ENCODE measurements at places on chromosomes 12 and 14.

GRCh38 chr12:50822082-50822481, 20.6 kb upstream of the TMPRSS12 start:
- DNase-seq: no peak

DNA sequence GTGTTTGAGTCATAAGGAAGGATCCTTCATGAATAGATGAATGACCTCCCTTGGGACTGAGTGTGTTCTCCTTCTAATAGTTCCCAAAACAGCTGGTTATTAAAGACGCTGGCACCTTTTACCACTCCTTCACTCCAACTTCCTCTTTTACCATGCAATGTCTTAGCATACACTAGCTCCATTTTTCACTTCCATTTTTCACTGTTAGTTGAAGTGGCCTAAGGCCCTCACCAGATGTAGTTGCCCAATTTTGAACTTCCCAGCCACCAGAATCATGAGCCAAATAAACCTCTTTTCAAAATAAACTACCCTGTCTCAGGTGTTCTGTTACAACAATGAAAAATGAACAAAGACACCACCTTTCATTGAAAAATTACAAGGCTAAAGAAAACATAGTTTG, 64.7 kb downstream of the GPR65 start:
- no peak for DNase-seq

GRCh38 chr12:118307069-118307954, 65.4 kb downstream of the TAOK3 start:
- DNase-seq: no peak

- no peak for DNase-seq
Observed at GRCh38 chr12:58463051-58463450, 457.3 kb downstream of the LRIG3 start.

DNA sequence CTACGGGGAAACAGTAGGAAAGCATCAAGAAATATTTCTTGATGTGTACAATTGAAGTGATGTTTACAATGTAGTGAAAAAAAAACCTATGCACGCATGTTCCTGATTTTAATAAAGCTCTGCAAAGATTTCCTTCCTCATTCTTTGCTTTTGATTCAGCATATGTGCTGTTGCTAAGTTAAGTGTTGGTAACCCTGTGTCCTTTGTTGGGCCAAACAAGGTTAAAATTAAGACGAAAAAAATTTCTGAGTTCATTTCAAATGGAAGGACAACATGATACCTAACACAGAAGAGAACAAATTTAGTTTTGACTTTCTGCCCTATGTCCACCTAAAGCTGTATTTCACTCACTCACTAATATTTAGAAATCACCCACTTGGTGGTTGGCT, 62.8 kb downstream of the PPP2R5C start:
- no peak for DNase-seq

DNA sequence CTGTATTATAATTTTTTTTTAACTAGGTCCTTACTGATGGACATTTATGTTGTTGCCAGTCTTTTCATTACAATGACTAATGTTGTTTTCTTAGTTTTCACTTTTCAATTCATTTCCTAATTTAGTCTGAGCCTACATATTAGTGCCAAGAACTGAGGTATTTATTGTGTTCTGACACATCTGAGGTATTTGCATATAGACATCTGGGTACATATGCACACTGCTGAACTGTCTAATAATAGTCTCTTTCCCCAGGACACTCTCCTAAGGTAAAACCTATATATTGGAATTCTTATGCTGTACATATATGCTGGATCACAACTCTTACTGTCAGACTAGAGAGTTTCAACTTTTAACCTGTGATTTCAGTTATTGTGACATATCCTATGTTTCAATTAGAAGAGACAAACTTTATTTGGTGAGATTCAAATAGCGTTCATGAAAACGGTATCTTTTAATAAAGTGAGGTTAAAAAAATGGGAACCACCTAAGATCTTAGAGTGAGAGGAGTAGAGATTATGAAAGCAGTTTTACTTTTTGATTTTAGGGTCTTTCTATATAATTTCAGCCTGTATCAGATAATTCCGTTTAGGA, 263.2 kb downstream of the RAD51B start:
- DNase-seq: no peak

DNA sequence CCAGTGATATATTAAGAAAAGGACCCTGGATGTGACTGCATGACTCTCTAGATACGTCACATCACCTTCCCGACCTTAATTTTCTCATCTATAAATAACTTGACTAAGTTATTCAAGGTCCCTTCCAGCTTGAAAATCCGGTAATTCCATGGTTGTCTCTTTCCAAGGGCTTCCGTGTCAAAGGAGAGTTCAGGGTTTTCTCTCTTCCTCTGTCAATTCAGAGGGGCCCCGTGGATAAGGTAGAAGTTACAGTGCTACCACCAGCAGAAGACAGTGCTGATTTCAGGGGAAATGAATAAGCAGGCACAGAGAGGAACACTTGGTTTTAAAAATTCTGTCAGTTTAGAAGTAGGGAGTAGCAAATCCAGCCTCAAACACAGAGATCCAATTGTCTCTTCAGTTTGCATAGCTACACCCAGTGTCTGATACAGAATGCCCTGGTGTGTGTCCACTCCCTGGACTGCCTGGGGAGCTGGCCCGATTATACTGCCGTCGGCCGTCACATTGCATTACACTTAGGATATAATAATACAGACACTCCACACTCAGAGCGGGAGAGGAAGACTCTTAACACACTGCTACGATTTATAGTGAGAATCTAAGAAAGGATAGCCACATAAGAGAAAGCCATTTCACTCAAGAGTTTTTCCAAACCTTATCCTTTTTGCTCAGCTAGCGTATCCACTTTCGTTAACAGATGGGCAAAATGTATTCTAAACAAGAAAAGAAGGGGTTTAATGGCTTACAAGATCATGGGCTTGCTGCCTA, 54.7 kb upstream of the GTF2A1 start:
- no peak for DNase-seq

DNA sequence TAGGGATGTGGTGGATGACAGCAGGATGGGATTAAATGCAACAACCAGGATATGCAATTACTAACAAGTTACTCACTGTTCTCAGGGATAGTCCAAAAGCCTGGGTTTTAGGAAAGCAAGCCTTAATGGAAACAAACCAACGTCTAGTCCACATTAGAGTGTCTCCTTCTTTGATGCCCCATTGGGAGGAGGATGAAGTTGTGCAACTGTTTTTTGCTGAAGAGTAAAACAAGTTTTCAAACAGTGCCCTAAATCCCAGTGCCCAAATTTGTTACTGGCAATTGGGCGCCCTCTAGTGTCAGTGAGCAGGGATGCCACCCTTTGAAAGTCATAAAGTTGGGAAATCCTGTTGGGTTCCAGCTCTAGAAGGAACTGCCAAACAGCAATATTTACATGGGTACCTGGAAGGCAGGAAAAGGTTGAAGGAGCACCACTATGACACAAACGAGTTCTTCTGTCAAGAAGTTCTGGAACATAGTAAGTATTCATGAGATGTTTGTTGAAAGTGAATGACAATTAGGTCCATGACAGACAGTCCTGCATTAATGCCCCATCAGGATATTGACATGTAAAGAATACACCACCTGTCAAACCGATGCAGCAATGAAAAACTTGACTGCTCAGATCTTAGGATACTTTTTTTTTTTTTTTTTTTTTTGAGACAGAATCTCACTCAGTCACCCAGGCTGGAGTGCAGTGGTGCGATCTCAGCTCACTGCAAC, 11.1 kb upstream of the DPF3 start:
- peak; percentile 62 for DNase-seq

DNA sequence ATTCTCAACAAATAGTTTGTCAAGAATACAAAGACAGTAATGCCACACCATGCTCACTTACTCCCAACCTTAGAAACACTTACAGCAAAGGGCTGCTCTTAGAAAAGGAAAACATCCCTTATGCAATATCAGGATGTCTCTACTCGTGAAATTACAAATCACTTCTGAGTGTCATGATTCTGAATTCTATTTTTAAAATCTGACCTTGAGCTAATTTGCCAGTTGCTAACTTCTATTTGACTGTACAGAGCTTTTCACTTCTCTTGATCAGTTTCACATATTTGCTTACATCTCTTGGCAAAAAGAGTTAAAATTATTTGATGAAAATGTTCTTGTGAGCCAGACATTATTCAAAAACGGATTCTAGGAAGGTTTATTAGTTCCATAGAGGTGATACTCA, 136.7 kb upstream of the SLC35F4 start:
- no peak for DNase-seq

DNA sequence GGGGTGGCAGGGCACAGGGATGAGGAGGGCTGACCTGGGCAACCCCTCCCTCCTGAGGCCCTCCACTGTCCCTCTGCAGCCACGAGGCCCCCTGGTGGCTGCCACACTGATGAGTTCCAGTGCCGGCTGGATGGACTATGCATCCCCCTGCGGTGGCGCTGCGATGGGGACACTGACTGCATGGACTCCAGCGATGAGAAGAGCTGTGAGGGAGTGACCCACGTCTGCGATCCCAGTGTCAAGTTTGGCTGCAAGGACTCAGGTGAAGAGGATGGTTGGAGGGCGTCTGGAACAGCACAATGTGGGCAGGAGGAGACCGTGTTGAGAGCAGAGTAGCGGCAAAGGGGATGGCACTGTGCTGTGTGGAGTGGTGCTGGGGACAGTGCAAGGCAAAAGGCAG, 25.7 kb upstream of the LRP1-AS start:
- no peak for DNase-seq

- DNase-seq: peak; percentile 9
Observed at GRCh38 chr12:56188131-56188777, 1.0 kb downstream of the SMARCC2 start.

- no peak for DNase-seq
Observed at GRCh38 chr14:89085737-89086382, 261.4 kb downstream of the TTC8 start.
